ENCODE measurements at places on chromosomes 1 and 21.
A peak's percentile ranks its signal among the peaks of the same experiment; 100 is the strongest.

- DNase-seq: no peak
Measured at GRCh38 chr1:52633291-52633754, 355 bp downstream of the SHISAL2A start.

DNA sequence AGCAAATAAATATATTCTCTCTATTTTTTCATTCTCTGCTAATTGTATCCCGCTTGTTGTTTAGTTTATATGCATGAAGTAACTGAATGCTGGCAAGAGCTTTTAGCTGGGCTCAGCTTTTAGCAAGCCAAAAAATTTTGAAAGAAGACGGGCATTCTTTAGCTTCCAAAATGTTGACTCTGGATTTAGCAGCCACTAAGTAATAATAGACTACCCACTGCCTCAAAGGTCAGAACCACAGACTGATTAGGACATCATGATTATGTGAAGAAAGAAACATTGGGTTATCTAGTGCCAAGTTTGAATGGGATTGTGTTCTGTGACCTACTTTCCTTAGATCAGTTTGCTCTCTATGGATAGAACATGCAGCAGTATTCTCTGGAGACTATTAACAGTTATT, 80.3 kb upstream of the DPH5 start:
- no peak for DNase-seq

DNA sequence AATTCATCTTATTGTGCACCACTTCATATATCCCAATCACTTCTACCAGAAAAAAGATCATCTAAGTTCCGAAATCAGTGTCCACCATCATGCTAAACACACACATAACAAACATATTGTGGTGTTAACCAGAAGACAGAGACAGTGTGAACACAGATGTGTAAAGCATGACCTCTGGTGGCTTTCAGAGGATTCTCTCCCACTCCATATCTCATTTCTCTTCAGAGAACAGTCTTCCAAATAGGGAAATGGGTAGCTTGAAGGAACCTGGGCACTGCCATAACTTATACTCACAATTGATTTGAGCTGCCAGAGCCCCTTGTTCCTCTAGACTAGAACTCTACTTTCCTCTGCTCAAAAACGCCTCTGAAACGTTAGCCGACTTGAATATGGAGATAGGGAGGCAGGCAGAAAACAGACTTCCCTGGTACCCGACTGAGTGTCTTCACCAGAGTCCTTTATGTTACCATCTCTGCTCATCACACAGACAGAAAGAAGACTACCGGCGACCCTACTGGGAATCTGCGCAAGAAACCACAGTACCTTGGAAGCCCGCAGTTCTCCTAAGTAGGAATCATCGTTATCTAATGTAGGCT, 1.8 kb upstream of the ELAPOR1 start:
- DNase-seq: no peak

DNA sequence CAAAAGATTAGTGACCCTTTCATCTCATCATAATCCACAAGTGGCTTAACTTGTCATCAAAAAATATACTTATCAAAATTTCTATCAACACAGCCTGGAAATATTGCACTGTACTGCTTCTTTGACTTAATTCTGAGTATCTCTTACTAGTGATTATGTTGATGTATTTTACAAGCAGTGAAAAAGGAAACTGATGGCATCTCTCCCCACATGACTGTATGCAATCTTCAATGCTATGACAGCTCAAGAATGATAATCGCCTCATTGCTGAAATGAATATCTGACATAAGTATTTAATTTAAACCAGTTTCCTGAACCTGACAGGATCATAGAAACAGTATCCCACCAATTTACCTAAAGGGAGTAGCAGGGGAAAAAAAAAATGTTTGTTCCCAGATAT, 79.5 kb downstream of the DPYD start:
- no peak for DNase-seq

DNA sequence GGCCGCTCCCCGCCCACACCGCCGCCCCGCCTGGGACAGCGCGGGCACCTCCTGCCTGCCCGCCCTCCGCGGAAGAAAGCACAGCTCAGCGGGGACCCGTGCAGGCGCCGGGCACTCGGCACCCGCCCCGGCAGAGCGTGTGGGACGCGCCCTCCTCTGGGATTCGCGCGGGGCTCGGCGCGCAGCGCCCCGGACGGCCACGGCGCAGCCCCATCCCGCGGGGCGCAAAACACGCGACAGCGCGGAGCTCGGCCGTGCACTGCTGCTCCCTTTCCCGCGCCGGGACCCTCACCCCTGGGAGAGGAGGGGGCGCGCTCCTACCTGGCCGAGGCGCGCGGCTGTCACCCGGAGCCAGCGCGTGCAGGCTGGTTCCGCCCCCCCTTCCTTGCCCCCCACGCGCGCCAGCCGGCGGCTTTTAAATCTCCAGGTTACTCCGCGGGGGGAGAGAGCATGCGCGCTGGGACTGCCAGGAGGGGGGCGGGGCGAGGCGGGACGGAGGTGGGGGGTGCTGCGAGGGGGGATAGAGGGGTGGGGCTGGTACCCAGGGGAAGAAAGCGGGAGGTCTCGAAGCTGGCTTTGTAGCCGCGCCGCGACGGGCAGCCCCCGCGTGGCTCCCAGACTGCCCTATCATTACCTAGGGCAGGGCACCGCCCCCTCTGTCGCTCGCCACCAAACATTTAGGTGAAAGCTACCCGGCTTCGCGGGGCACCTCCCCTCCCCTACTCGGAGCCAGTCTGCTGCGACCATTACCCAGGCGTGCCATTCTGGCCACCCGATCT, at the start of gene SLC45A3:
SLC45A3 (minus strand) TSS at position 437 of the 779 bp plus-strand sequence. CDS start 15,853 bp downstream, outside the sequence.
- no peak for DNase-seq

DNA sequence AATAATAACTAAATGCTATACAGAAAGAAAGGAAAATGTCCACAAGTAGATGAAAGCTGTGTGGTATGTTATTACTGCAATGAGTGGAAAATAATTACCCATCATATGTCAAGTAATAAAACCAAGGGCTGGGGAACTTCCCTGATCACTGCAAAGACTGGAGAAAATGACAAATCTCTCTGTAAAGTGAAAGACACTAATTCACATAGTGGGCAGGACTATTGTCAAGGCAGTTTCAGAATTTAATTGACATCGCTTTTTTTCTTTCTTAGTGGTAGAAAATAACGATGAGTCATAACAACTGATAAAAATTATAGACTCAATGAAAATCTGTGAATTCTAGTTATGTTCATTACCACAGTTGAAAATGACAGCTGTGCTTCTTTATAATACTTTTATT, 153.7 kb upstream of the ST6GALNAC5 start:
- DNase-seq: no peak

GRCh38 chr1:235147269-235147668, 13.8 kb downstream of the RBM34 start:
- DNase-seq: no peak

GRCh38 chr1:56435434-56436262, 143.7 kb downstream of the PLPP3 start:
- DNase-seq: no peak

GRCh38 chr1:173210283-173210682, 3.2 kb upstream of the TNFSF4 start:
- DNase-seq: no peak

- no peak for DNase-seq
Measured at GRCh38 chr21:27225940-27226339, 259.1 kb upstream of the ADAMTS5 start.

GRCh38 chr1:157580179-157580827, 17.6 kb downstream of the FCRL4 start:
- DNase-seq: peak; percentile 5

DNA sequence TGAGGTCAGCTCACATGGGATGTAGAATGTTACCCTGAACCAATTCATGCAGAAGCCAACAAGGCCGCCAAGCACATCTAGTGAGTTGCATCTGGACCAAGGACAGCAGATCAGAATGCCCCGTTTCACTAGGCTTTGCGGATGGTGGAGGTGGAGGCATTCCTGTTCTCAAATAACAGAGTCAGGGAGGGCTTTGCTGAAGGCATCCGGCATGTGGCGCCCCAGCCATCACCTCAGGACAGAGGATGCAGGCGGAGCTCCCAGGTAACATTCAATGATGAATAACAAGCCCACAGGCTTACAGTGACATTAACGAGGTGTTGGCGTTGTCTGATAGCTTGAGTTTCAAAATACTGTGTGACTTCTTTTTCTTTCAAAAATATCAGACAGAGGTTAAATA, 476.2 kb downstream of the CAMTA1 start:
- no peak for DNase-seq

DNA sequence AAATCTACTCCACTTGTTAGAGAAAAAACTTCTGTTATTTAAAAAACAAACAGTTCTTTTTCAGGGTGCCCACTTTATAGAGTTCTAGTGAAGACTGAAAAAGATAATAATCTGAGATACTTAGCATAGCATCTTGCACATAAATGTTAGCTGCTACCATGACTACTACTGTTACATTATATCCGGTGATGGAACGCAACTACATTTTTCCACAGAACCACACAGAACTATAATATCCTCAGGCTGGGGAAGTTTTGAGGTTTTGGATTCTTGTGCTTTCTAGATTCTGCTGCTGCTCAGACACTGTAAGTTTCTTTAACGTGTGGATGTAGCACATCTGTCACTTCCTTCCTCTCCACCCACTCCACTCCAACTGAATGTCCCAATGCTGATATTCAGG, 110.3 kb downstream of the PTPN14 start:
- DNase-seq: peak; percentile 31

DNA sequence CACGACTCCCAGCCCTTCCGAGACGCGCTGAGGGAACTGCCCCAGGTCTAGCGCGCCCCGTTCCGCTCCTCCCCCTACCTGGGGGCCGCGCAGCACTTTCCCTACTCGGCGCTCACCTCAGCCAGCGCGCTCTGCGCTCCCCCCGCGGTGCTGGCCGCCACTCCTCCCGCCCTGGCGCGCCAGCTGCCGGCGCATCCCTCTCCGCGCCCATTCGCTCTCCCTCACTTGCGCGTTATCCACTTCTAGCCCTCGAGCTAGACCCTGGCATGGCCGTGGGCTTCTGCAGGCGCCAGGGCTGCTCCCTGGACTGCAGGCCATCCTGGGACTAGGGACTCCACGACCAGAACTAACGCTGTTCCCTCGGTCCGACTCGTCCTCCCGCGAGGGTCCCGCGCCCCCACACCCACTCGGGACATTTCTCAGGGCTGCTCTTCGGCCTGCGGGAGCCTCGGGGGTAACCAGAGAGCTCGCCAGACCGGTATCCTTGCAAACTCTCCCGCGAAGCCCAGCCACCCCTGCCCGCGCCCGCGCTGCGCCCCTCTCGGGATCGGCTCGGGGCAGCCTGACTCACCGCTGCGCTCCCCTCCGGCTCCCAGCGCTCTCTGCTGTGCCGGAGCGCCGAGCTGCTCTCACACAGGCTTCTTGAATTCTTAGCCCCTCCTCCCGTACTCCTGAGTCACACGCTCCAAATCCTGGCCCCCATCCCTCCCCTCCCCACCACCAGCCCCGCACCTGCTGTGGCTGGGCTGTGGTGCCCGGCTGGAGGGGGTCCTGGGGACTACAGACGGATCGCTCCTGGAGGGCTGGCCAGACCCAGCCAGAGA, at the start of gene NGF:
NGF (minus strand) TSS at position 617 of the 824 bp plus-strand sequence. CDS start 51,454 bp downstream, outside the sequence.
- DNase-seq: peak; percentile 48

DNA sequence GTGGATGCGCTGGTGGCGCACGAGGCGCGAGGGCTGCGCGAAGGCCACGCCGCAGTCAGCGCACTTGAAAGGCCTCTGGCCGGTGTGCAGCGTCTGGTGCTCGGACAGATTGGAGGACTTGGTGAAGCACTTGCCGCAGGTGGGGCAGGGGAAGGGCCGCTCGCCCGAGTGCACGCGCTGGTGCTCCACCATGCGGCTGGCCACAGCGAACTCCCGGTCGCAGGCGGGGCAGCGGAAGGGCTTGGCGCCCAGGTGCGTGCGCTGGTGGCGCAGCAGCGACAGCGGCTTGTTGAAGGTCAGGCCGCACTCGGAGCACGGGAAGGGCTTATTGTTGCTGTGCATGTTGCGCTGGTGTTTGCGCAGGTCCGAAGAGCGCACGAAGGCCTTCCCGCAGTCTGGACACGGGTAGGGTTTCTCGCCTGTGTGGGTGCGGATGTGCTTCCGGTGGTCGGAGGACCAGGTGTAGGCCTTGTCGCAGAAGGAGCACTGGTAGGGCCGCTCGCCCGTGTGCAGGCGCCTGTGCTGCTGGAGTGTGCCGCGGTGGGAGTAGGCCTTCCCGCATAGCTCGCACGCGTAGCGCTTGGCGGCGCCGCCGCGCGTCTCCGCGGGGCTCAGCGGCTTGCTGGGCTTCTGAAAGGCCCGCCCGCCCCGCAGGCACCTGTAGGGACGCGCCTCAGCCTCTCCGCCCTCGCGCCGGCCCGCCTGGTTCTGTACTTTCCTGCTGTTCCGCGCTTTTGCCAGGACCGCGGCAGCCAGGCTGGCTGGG, 4.7 kb downstream of the ZNF648 start:
- no peak for DNase-seq

- DNase-seq: no peak
Measured at GRCh38 chr1:21706151-21706835, 37.1 kb upstream of the RAP1GAP start.

- no peak for DNase-seq
Measured at GRCh38 chr21:34844924-34845238, 176.1 kb downstream of the CLIC6 start.

DNA sequence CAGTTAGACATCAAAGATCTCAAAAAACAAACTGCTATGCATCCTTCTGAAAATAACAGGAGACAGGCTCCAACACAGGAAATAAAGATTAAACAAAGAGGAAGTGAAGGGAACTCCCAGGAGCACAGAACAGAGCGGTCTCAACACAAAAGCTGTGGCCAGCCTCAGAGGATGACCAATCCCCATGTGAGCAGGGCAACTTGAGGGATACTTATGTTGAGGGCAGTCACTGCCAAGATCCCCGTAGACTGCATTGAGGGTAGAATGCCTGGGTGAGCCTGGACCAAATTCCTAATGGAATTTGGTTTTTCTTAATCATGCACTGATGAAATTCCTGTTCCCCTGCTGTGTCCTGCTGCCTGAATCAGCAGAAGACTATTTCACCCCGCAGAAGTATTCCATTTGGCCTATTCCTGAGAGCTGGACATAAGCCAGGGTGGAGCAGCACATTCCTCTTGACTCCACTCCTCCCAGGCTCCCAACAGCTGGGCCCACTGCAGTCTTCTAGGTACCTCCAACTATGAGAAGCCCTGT, 49.0 kb downstream of the JAK1 start:
- DNase-seq: peak; percentile 86

DNA sequence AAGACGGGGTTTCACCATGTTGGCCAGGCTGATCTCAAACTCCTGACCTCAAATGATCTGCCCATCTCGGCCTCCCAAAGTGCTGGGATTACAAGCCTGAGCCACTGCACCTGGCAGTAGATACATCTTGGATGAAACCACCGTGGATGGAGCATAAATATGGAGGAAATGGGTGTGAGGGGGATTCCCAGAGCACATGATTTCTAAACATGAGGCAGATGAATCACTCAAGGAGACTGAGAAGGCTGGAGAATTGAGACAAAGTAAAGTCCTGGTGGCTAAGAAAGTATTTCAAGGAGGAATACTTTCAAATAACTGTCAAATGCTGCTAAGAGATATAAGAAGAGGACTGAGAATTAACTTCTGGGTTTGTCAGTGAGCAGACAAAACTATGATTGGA, 5.4 kb upstream of the PGBD5 start:
- DNase-seq: no peak

- DNase-seq: no peak
Measured at GRCh38 chr1:174724219-174724618, 275.5 kb upstream of the CACYBP start.

Data from amniotic stem cell (primary cell).